ENCODE measurements at places on chromosomes 12 and 14.

DNA sequence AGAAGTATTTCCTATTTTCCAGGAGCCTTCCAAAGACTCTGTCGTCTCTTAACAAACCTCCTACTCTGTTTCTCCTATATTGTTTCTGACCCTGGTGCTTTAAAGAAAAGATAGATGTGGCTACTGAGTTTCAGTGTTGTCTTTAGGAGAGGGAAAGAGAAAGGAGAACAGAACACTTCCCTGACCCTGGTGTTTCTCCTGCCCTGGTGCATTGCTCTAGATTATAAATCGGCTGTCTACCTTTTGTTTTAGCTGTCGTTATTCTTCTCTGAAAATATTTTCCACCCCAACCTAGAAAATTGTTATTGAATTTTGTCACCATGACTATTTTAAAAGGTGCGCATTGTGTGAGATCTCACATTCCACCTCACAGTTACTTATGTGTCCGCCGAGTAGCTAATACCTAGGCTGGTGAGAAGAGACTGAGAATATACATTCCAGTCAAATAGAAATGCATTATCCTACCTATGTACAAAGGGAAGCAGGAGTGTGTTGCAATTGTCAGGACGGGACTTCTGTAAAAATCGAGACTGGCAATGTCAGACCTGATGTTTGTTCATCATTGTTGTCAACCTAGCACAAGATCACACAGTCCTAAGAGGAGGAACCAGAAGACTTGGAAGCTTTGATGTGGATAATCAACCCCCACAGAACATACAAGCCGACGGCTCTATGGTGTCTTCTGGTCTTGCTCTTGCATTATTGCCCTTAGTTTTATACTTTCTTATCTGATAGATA is 108.7 kb upstream of the SLC38A4 start:
- DNase-seq: no peak

DNA sequence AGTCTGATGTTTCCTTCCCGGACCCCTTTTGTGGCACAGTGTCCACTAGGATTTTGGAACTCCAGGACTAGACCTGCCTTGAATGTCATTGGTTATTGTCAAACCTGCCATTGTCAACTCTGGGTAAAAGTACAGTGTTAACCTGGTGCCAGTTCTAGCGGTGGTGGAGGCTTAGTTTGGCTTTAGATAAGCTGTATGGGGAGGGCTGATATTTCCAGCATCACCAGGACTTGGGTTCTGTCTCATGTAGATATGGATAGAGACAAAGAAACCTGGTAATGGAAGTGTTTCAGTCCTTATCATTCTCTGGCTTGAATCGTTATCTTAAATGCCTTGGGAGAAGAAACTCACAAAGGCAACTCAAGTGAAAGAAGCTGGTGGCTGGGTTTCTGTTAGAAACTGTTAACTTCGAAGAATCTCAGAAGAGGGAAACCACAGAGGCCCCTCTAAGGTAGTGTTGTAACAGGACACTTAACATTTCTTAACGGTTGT is 10.6 kb downstream of the CHST11 start:
- DNase-seq: no peak

GRCh38 chr14:97306133-97306759 is 509.1 kb downstream of the VRK1 start:
- peak; percentile 38 for DNase-seq

- DNase-seq: no peak
Measured at GRCh38 chr12:75482646-75483045, 2.1 kb downstream of the GLIPR1 start.

- peak; percentile 32 for DNase-seq
Measured at GRCh38 chr14:98494582-98494981, 777.4 kb downstream of the BCL11B start.

- no peak for DNase-seq
Measured at GRCh38 chr14:89578156-89578555, 161.1 kb upstream of the FOXN3 start.

- DNase-seq: no peak
Measured at GRCh38 chr12:42103155-42103554, 41.5 kb downstream of the GXYLT1 start.

DNA sequence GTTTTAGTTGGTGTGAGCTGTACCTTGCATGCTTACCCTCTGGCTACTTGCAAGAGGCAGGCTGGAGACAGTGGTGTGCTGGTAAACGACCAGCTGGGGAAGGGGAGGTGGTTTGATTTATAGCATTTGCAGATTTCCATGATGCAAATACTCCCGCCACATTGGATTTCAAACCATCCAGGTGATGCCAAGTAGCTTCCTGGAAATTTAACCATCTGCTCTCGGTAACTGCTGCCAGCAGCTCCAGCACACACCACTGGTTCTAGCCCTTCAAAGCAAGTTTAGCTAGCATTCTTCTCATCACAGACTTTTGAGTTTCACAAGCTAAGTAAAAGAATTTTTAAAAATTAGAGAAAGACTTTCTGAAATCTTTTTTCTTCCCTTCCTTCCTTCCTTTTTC is 104.5 kb upstream of the AMIGO2 start:
- no peak for DNase-seq

DNA sequence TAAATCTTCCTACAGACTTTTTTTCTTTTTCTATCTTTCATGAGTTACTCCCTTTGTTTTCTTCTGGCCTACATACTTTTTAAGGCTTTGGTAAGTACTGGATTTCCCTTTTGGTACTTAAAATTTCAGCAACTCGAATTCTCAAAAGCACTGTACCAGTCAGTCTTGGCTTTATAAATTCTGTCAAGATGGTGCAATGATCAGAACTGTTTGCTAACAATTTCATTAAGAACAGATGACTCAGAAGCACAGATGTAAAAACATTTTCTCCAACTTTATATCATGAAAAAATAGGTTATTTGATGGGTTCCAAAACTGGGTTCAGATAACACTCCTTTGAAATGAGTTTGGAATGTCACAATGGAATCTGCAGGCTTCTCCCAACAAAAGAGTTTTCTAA is 1961.8 kb upstream of the FLRT2 start:
- DNase-seq: no peak

DNA sequence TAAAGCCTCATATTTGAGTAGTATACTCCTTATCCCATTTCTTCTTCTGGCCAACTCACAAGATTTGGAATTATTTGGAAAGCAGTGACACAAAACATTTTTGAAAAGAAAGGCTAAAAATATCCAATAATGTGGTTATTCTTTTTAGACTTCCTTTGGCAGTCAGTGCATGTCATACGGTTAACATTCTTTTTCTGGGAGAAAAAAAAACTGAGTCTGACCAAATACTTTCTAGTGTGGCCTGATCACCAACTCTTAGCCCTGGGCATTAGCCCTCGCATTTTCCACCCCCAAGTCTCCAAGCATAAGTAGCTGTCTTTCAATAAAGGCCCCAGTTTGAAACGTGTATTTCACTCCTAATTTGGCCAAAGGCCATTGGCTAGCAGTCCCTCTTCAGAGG is 5.9 kb downstream of the RASSF3 start:
- no peak for DNase-seq

- no peak for DNase-seq
Measured at GRCh38 chr12:28586481-28586880, 396.2 kb downstream of the CCDC91 start.

DNA sequence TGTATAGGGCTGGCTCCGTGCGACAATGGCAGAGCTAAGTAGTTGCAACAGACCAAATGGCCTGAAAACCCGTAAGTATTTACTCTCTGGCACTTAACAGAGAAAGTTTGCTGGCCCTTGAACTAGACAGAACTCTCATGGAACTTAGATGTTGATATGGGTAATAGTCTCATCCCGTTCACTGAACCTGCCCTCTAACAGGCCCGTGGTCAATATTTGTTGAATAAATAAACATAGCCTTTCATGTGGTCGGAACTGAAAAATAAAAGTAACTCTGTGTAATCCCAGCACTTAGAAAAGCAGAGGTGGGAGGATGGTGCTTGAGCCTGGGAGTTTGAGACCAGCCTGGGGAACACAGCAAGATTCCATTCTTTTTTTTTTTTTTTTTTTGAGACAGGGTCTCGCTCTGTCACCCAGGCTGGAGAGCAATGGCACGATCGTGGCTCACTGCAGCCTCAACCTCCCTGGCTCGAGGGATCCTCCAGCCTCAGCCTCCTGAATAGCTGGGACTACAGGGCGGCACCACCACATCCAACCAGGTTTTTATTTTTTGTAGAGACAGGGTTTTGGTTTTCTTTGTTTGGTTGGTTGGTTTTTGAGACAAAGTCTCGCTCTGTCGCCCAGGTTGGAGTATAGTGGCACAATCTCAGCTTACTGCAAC is 29.7 kb downstream of the KDM2B start:
- DNase-seq: no peak

- no peak for DNase-seq
Measured at GRCh38 chr12:47102845-47103651, 23.3 kb upstream of the AMIGO2 start.

- DNase-seq: peak; percentile 77
Measured at GRCh38 chr14:61355892-61356325, 34.5 kb downstream of the PRKCH start.

DNA sequence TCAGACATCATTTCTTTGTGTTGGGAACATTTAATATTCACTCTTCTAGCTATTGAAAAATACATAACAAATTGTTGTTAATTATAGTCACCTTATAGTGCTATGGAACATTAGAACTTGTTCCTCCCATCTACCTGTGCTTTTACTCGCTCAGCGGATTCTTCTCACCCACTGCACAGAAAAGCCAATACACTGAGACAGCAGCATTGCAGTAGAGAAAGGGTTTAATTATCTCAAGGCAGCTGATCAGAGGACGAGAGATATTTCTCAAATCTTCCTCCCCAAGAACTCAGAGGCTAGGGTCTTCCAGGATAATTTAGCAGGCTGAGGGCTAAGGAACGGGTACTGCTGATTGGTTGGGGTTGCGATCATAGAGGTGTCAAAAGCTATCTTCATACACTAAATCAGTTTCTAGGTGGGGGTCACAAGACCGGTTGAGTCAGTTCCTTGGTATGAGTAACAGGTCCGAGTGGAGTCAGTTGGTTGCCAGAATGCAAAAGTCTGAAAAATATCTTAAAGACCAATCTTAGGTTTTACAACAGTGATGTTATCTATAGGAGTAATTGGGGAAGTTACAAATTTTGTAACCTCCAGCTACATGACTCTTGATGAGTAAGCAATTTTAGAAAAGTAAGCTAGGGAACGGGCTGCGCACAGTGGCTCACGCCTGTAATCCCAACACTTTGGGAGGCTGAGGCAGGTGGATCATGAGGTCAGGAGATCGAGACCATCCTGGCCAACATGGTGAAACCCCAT is 173.1 kb downstream of the FBXL14 start:
- no peak for DNase-seq

- no peak for DNase-seq
Measured at GRCh38 chr14:90354551-90355298, 23.0 kb upstream of the NRDE2 start.

- no peak for DNase-seq
Measured at GRCh38 chr14:24196071-24197055, 1.1 kb upstream of the TM9SF1 start.

DNA sequence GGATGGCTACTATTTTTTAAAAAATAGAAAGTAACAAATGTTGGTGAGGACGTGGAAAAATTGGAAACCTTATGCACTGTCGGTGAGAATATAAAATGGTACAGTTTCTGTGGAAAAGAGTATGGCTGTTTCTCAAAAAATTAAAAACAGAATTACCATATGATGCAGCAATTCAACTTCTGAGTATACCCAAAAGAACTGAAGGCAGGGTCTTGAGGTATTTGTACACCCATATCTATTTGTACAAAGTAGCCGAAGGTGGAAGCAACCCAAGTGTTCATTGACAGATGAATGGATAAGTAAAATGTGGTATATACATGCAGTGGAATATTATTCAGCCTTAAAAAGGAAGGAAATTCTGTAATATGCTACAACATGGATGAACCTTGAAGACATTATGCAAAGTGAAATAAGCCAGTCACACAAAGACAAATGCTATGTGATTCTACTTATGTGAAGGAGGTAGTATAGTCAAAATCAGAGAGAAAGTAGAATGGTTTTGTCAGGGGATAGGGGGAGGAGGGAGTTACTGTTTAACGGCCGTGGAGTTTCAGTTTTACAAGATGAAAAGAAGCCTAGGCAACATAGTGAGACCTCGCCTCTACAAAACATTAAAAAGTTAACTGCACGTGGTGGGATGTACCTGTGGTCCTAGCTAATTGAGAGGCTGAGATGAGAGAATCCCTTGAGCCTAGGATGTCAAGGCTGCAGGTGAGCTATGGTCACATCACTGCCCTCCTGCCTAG is 38.4 kb upstream of the CCT2 start:
- no peak for DNase-seq

GRCh38 chr14:85531587-85532373 is 1.8 kb downstream of the FLRT2 start:
- peak; percentile 16 for DNase-seq

GRCh38 chr14:80491650-80492049 is 280.3 kb upstream of the DIO2 start:
- no peak for DNase-seq

- DNase-seq: no peak
Measured at GRCh38 chr12:3242199-3242863, 165.2 kb downstream of the TSPAN9 start.

DNA sequence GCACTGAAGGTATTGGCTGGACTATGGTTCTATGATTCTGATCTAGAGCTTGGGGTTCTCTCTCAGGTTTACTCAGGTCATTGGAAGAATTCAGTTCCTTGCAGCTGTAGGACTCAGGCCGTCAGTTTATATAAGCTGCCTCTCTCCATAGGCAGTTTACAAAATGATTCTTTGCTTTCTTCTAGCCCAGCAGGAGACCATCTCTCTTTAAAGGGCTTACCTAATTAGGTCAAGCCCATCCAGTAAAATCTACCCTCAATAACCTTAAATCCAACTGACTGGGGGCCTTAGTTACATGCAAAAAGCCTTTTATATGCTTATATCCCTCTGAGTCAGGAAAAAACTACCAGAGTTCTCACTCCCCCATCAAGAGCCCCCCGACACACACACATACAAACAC is 80.5 kb upstream of the GARIN6 start:
- DNase-seq: no peak

DNA sequence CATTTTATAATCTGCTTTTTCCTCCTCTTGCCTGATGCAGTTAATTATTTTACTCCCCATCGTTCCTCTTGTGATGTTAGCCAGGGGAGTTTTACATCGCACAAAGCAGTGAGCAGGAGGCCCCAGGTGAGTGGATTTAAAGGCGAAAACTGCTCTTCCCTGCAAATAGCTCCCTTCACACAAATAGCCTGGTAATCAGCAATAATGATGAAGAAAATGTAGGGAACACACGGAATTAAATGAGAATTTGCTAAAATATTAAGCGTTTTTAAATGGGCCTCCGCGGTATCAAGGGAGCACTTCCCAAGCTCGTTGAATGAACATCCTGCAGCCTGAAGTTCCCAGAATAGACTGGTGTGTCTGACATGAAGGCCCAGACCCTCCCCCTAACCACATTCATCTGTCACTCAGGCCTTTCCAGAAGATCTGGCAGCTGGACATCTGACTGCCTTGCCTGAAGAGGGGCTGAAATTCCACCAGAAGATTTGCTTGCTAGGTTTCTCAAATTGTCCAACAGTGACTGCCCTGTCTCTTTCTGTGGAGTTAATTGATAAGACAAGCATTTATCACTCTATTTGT is 127.2 kb downstream of the CCDC60 start:
- no peak for DNase-seq

DNA sequence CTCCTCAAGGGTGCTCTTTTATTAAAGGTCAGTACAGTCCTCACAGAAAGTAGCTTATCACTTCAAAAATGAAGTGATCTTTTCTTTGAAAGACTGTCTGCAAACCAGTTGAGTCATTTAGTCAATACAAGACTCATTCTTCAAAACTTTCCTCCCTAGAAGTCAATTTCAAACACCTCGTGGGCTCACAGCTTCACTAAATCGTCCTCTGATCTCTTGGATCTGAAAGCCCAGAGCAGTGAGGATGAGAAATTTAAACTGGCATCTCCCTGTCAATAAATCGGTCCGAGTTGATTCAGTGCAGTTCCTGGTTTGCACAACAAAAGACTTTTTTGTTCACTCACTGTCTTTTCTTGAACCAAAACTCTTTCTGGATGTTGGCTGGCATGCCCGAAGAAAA is 44.5 kb downstream of the NUAK1 start:
- no peak for DNase-seq
